CD4-positive, alpha-beta T cell treated with Interferon gamma for 1 hour (primary cell): ENCODE measurements at places on chromosomes 16 and 17.

DNA sequence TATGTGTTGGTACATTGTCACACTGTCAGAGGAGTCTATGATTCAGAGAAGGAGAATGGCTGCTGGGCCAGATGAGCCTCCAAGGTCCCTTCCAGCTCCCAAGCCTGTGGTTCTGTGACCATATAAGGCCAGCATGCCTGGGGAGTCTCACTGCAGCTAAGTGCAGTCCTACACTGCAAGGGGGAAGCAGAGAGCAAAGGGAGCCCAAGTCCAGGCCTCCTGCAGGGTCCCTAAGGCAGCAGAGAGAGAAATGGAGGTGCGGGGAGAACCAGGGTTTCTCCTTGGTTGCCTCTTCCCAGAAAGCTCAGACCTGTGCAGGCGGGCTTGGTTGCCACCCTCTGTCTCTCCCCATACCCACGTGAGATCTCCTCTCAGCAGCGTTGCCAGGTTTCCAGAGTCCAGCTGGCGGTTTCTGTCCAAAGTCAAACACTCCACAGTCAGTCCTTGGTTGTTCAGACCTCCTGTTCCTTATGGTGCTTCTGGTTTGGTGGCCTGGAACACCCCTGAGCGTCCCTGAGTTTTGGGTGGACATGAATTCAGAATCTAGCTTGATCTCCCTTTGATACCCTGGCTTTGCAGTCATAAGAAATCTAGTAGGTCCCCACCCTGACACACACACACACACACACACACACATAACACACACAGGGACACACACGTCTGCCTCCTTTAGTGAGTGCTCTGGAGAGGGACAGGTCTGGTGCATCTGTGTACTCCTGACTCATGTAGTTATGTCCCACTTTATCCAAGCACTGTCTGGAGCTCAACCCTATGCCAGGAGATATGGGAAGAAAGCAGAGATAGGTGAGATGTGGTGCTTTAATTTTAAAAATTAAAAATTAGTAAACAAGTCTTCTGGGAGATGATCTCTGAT, 78.8 kb downstream of the GNAO1 start:
- DNase-seq = no peak

DNA sequence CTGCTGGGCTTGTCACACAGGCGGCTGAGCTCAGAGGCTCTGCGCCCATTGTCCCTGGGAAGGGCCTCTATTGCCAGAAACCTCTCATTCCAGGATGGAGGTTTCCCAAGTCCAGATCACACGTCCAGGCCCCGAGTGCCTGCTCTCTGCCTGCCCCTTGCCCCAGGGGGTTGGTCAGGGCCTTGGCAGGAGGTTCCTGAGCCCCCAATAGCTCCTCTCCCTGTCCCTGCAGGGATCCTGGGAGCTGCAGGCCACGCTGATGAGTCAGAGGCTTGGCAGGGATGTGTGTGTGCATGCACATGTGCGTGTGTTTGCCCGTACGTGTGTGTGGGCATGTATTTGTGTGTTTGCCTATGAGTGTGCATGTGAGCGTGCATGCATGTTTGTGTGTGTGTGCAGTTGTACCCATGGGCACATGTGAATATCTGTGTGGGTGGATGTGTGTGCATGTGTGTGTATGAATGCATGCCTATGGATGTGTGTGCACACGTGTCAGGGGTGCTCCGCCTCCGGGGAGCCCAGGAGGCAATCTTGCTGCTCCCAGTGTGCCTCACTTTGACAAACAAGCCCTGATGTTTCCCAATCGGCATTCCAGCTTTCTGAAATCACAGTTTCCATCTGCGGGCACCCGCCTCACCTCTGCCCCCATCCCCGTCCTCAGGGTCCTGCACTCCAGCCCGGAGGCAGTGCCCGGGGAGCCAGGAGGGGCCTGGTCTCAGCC, 98.4 kb upstream of the GSE1 start:
- no peak for DNase-seq

GRCh38 chr17:38538906-38539305, 66.8 kb downstream of the SRCIN1 start:
- no peak for DNase-seq

DNA sequence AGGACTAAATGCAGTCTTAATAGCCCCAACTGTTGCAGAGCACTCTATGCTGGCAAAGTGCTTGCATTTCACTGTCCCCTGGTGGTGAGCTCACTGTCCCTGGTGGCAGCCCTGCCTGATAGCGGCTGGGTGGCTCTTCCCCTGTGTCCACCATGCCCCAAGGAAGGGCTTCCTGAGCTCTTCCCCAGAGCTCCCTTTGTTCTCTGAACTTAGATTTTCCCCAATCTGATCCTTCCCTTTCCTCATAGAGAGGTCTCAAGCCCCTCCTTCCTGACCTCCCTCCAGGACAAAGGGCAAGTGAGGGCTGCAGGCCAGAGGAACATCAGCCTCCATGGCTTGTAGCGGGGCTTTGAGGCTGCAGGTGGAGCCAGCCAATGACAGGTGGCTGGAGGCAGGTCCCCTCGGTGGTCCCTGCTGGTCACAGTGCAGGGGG, 17.0 kb downstream of the BEAN1 start:
- no peak for DNase-seq

GRCh38 chr17:64170286-64170685, 40.3 kb upstream of the ERN1 start:
- DNase-seq = no peak

GRCh38 chr17:13601776-13602551, at the start of gene HS3ST3A1:
HS3ST3A1 (minus strand) TSS chr17:13601929; CDS start chr17:13601129, 800 bp downstream.
- no peak for DNase-seq

DNA sequence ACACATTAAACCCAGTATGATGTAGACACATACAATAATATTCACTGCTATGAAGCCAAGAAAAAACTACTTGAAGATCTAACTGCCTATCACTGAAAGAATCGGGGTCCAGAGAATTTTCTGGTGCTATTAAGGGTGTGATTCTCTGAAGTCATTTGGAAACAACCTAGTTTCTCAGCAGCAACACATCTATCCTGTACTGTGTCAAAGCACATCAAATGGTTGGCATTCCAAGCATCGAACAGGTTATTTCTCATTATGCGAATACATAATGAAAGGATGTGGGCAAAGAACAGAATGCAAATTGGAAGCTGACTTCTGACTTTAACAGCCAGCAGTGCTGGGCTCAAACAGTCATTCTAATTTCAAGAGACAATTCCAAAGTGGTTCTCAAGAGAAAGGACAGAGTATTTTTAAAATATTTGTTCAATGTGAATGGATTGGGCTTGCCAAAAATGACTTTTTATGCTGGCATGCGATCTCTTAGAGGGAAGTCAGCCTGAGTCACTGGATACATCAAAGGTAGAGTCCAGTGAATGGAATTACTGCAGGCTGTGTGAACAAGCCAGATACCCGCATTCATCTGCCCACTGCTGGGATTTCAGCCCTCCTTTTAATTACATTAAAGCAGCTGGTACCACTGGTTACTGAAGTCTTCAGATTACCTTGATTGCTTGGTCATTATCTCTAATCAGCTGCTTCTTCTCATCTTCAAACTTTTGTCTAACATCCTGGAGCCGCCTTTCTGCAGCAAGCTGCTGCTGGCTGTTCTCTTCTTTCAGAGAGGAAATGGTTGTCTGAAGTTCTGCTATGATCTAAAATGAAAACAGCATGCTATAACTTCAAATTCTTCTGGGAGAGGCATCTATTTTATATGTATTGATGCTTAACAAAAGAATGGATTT, 181.2 kb upstream of the AXIN2 start:
- no peak for DNase-seq

DNA sequence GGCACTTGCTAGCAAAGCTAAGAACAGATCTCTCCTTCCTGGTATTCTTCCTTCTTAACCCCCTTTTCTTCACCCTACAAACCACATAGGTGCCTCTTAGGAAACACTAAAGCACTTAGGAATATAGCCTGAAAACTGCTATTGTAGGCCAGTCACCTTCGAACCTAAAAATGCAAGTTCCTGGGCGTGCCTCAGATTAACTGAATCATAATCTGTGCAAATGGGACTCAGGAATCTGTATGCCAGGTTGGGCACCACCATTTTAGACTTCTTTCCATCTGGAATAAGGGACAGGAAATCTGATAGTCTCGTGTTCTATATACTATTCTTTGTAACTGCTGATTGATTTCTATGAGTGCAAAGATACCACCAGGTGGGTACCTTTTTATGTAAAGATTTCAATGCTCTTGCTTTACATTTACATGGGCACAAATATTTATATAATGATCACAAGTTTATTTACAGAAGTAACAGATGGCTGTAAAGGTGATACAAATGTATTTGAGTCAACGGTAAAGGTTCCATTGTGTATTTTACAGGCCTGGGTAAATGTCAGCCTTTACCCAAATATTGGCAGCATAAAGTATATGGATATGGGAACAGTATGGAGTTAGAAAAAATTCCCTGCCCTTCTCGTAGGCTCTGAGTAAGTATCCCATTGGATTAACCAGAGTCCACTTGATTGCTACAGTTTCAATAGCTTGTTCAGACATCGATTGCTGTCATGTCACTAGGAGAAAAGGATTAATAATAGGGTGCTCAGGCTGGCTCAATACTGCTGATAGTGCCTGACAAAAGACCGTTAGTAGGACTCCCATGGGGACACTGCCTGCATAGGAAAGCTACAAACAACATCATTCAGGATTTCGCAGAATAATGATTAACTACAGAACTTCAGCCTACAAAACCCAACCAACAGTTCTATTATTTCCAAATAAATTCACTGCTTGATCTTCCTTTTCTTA, 124.7 kb downstream of the SNX11 start:
- DNase-seq = no peak

DNA sequence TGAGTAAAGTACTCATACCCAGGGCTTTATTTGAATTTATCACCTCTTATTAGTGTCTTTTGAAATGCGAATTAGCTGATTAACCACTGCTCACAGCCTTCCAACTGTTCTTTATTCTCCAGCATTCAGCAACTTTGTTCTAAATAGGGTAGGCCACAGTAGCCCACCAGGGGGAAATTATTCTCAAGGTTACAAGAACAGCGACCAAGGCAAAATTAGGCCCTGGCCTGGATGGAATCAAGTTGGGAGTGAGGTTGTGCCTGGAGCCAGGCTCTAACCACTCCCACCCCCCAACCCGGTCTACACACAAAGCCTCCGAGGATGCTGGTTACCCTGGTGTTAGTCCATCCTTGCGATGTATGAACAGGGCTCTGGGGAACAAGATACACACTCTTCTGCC, 245.5 kb downstream of the STX8 start:
- no peak for DNase-seq

DNA sequence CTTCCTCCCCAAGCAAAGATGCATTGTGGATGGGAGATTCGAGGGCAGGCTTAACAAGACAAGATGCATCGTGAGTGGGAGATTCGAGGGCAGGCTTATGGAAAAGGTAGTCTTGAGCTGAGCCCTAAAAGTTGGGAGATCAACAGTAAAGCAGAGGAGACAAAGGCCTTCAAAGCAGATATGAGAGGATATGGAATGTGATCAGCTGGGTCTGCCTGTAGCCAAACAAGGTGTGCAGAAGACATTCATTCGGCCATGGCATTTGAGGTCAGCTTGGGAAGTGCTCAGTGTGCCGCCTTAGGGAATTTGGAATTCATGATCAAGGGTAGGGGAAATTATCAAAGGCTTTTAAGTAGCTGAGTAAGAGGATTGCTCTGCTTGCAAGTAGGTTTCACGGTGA, 39.5 kb downstream of the DNAH9 start:
- DNase-seq = no peak

GRCh38 chr16:75556431-75556950, 439 bp upstream of the TMEM231 start:
- DNase-seq = no peak

DNA sequence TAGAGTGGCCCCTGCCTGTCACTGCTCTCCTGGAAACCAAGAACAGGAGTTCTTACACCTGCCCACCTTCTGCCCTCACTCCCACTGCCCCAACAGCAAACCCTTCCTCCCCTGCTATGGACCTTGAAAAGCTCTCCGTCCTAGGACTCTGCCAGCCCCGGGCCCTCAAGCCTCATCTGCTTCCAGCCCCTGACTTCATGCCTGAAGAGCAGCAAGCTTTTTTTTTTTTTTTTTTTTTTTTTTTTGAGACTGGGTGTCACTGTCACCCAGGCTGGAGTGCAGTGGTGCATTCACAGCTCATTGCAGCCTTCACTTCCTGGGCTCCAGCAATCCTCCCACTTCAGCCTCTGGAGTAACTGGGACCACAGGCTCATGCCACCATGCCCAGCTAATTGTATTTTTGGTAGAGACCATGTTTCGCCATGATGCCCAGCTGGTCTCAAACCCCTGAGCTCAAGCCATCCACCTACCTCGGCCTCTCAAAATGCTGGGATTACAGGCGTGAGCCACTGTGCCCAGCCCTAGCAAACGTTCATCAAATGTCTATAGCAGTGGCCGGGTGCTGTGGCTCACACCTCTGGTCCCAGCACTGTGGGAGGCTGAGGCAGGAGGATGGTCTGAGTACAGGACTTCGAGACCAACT, 16.9 kb downstream of the CARHSP1 start:
- DNase-seq = no peak

GRCh38 chr17:65697661-65698060, 136.2 kb upstream of the AXIN2 start:
- no peak for DNase-seq

DNA sequence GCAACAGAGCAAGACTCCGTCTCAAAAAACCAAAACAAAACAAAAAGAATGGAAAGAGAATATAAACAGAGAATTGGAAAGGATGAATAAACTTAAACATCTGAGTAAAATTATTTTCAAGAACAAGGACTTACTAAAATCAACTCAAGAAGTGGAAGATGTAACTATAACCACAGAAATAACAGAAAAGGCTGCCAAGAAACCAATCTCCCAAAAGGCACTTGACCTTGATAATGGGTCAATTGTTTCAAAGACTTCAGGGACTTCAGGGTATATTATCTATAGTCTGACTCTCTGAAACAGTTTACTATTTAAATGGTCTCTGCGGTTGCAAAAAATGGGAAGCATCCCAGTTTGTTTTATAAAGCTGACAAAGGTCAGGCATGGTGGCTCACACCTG, 35.1 kb downstream of the VPS53 start:
- DNase-seq = no peak

GRCh38 chr17:81365148-81365600, 30.1 kb upstream of the BAHCC1 start:
- peak; percentile 34 for DNase-seq

GRCh38 chr17:74325743-74326379, at the start of gene KIF19:
KIF19 (plus strand) TSS chr17:74326226; CDS start chr17:74326350, 124 bp downstream.
- peak; percentile 40 for DNase-seq

DNA sequence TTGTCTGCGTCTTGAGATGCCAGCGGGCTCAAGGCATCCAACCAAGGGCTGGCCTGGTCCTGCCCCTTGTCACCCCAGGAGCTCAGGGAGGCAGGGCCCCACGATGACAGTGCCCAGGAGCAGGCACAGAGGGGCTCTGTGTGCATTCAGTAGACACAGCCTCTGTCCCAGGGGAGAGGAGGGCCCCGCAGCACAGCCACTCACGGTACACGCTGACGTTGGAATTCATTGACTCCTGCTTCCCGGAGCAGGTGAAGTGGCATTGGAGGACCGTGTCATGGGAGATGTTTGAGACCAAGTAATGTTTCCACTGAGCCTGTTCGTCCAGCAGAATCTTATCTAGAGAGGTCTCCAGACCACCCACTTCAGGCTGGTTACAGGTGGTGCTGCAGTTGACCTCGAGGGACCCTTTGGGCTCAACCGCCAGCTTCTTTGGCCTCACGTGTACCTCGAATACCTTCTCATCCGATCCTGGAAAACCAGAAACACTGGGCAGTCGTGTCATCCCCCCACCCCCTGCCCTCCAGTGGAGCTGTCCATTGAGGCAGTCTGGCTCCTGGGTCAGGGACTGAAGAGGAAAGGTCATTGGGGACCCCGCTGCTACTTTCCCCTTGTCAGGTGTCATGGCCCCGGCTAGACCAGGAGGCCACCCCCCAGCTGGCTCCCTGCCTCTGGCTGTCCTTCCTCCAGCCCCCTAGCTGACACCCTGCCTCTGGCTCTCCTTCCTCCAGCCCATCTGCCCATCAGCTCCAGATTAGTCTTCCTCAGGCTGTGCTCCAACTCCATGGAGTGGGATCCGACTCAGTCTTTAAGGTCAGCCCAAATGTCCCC, 7.0 kb downstream of the PRR29 start:
- no peak for DNase-seq
